ENCODE measurements at places on chromosomes 3 and 15.

DNA sequence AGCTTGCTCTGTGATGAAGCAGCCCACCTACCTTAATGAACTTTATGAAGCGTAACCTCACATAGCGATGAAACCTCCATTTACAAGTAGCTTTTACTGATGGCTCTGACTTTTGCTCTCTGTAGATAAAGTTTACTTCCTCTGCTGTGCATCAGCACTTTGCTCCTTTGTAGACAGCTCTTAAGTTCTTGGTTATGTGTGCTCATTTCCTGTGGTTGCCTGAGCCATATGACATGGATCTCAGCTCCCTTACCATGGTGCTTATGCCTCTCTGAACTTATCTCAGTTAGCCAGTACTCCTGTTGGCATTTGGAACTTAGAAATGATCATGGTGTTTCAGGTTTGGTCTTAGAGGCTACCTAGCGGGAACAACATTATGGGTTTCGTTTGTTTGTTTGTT lies 7.8 kb downstream of the MFSD1 start:
- no peak for DNase-seq

- DNase-seq = no peak
Observed at GRCh38 chr3:40790746-40791145, 266.0 kb downstream of the ZNF621 start.

- DNase-seq = no peak
Observed at GRCh38 chr3:151209654-151210053, 6.6 kb upstream of the GPR171 start.

GRCh38 chr3:140242818-140243276 lies 307.9 kb downstream of the CLSTN2 start:
- no peak for DNase-seq

- no peak for DNase-seq
Observed at GRCh38 chr15:73246898-73247297, 121.9 kb downstream of the HCN4 start.

DNA sequence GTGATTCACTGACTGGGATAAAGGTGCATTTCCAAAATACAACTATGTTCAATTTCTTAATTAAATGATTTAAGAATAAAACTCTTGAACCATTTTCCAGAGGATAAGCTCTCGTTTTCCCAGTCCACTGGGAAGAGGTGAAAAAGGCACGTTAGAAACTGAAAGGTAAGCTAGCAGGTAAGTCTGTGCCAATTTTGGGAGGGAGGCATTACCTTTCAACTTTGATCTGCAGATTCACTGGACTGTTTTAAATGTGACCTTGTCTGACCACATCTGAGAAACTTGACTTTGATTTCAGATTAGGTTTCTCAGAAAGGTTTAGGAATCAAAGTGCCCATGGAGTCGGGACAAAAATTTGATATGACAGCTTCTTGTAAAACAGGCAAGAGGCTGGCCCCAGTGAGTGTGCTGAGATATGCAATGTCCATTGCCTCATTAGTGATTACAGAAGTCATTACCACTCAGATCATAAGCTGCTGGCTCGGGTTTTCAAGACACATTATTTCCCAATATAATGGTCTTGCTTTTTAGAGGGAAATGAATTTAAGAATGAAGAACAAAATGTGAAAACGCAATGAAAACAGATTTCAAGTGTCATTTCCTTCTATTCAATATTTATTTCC lies 118.8 kb downstream of the ADAMTS9 start:
- DNase-seq = no peak

DNA sequence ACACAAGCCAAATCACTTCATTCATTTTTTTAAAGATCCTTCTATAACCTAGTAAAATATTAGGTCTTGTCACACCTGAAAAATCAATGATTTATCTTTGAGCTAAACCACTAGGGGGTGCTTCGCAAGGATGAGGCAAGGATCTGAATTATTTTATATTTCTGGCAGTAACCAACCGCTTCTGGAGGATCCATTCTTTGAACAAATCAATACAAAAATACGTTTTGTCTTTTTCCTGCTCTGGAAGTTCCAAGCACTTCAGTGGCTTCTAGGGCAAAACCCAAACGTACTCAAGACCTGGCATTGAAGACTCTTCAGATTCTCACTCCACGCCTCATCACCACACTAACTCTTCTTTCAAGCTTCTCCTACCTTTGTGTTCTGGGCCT lies 486 bp downstream of the LSG1 start:
- no peak for DNase-seq

- no peak for DNase-seq
Observed at GRCh38 chr3:177973241-177973840, 562.9 kb upstream of the KCNMB2 start.

- peak; percentile 17 for DNase-seq
Observed at GRCh38 chr3:52934630-52935530, 37.5 kb upstream of the STIMATE start.

DNA sequence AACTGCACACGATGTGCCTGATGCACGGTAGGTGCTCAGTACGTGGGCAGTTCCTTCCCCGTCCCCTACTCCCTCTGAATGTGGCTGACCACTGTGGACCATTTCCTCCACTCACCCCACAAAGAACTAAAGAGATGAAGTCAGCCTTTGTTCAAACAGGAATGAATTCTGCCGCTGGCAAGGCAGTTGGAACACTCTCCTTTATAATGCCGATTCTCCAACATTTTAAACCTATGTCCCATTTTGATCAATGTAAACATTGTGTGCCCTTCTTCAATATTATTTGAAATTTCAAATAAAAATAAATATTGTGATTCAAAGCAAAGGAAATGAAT lies 57.5 kb upstream of the MEF2A start:
- no peak for DNase-seq

DNA sequence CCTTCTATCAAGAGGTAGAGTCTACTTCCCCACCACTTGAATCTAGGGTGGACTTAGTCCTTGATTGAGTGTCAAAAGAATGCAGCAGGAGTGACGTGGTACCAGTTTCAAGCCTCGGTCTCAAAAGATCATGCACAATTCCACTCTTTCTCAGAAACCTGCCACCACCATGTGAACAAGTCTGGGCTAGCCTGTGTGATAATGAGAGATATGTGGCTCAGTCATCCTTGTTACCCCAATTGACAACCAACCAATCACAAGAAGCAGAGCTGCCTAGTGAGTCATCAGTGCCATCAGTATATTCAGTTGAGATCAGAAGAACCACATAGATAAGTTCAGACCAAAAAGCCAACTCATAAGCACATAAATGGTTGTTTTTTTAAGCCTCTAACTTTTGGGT lies 374.5 kb downstream of the IL20RB start:
- no peak for DNase-seq

- DNase-seq = no peak
Observed at GRCh38 chr15:89500397-89501270, 4.3 kb upstream of the RHCG start.

DNA sequence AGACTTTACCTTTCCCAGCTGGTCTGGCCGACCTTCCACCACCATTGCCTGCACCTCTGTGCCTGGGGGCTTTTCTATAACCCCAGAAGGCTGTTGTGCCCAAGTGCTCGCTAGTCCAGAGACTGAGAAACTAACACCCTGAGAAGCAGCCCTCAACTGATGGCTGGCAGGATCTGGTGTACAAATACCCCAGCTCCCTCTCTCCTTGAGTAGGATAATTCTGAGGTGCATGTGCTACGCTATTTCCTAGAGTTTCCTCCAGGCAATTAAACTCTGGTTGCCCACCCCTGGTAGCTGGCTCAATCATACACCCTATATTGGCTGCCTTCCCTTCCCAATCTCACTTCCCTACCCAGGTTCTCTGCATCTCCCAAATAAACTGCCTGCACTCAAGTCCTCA lies 11.5 kb upstream of the SLC6A1 start:
- no peak for DNase-seq

GRCh38 chr3:119305286-119305685 lies 11.1 kb downstream of the ARHGAP31 start:
- no peak for DNase-seq

- no peak for DNase-seq
Observed at GRCh38 chr3:135023996-135024658, 229.1 kb downstream of the EPHB1 start.

DNA sequence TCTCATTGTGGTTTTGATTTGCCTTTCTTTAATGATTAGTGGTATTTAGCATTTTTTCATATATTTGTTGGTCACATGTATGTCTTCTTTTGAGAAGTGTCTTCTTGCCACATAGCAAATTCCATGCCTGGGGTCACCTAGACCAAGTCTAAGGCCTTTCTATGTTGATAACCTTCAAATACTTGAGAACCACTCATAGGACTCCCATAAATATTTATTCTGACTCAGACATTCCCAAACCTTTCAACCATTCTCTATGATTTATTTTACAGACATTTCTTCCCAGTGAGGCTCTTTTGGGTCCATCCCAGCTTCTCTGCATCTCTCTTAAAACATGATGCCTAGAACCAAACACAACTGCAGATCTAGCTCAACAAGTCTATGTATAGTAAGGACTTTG lies 69.2 kb downstream of the ATP8B4 start:
- DNase-seq = no peak

GRCh38 chr15:58985443-58985842 lies 2.0 kb upstream of the RNF111 start:
- DNase-seq = no peak

DNA sequence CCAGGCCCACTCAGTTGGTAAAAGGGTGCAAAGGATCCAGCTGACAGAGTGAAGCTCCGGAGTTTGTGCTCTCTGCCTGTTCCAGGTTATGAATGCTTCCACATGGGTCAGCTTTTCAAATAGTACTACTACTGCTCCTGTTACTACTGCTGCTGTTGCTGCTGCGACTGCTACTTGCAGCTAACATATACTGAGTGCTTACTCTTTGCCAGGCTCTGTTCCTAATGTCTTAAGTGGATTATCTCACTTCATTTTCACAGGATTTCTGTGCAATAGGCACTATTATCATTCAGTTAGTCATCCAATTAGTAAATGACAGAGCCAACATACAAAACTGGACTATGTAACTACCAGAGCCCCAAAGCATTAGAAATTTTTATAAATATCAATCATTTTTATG lies 106.5 kb downstream of the IQCH start:
- no peak for DNase-seq

DNA sequence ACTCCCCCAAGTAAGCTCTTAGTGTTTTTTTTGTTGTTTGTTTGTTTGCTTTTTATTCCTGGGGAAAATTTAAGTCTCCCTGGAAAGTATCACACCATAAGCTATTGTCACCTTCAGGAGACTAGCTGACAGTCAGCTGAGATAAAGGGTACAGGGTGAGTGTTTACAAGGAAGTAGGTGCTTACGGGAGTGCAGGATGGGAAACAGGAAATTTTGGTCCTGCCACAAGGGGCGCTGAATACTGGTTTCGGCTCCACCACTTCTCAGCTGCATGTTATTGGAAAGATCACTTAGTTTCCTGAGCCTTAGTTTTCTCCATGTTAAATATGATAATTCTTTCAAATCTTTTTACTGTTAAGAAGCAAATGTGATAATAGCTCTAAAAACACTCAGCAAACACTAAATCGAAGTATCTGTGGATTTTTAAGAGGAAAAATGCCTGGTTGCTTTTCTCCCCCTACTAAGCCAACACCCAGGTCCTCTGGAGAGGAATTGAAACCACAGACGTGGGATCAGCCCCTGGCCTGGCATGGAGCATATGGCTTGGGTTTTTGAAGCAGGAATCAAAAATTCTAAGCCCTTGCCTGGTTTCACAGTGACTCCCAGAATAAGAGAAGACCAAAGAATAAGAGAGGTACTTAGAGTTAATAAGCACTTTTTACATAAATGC lies 90.7 kb downstream of the SCN11A start:
- DNase-seq = no peak

DNA sequence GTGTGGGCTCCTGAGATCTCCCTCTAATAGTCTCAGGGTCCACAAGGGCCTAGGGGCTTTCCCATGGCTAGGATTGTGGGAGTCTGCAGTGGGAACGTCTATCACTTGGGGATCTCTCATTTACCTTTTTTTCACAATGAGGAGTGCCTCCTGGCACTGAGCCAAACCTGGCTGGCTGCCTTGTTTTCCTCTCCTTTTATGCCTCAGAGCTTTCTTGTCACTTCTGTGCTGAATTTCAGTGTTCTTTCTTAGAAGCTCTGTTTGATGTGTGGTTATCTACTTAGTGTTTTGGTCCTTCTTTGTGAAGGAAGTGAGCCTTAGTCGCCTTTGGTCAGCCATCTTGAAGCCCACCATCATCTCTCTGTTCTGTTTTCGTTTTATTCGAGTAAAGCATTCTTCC lies 33.9 kb downstream of the DOCK3 start:
- DNase-seq = no peak

GRCh38 chr3:58553003-58553402 lies 16.0 kb upstream of the ACOX2 start:
- no peak for DNase-seq

GRCh38 chr3:99529265-99529664 lies 109.1 kb upstream of the COL8A1 start:
- DNase-seq = no peak

- DNase-seq = no peak
Observed at GRCh38 chr3:140468407-140468806, 209.5 kb upstream of the TRIM42 start.

DNA sequence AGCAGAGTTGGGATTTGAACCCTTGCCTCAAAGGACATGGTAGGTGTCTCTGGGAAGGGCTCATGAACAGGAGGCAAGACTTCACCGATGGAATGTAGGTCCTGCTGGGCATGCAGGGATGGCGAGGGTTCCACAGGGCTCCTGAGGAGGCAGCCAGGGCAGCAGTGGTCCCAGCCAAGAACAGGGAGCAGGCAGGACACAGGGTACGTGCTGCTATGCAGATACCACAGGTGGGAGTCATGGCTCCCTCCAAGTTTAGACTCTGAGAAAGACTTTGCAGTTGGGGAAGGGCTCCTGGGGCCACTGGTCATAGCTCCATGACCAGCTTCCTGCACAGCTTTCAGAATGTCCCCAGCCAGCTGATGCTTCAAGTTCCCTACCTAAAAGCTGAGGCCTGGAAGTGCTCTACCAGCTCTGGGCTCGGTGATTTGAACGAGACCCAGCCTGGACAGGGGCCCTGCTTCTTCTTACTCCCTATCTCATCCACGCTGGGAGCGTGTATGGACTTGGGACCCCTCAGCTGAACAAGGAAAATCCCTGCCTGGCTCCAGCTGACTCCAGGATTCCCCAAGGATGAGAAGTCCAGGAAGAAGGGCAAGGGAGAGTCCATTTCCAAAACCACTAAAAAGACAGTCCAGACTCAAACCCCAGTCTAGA lies 747 bp downstream of the MYL3 start:
- no peak for DNase-seq

GRCh38 chr3:113278599-113278955 lies 67.2 kb downstream of the BOC start:
- DNase-seq = no peak

DNA sequence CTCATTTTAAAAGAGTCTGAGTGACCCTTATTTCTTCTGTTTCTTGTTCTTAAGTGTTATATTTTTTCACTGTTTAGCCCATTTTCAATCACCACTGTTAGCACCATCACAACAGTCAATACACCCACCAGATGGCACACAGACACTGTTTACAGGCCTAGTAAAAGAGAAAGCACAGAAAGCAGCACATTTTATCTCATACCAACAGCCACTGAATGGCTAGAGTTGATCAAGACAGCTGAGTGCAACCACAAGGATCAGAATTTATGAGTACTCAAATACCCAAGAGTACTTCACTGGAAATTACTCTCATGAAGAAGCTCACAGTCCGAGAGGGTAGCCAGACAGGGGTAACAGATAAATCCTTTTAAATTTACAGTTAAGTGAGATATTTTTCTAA lies 127.0 kb downstream of the TFDP2 start:
- DNase-seq = no peak

- DNase-seq = no peak
Observed at GRCh38 chr3:177290633-177291032, 93.4 kb upstream of the TBL1XR1 start.
